ENCODE measurements at places on chromosomes 3 and 15.

DNA sequence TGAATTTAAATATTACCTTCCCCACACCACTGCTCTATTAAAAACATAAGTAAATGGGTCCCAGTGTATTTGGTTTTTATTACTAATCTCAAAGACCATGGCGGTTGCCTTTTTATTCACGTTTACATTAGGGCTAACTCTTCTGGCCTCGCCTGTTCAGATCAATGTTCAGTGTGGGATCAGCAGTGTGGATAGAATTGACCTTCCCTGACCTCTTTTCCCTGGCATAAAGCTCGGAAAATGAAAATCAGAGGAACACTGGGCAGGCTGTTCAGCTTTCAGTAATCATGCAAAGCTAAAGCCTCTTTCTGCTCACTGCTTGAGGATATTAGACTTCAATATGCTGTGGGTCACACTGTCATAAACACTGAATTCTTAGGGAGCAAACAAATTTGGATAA, 422.6 kb upstream of the ONECUT1 start:
- DNase-seq: no peak

- DNase-seq: no peak
Measured at GRCh38 chr3:66418475-66418931, 82.3 kb downstream of the LRIG1 start.

DNA sequence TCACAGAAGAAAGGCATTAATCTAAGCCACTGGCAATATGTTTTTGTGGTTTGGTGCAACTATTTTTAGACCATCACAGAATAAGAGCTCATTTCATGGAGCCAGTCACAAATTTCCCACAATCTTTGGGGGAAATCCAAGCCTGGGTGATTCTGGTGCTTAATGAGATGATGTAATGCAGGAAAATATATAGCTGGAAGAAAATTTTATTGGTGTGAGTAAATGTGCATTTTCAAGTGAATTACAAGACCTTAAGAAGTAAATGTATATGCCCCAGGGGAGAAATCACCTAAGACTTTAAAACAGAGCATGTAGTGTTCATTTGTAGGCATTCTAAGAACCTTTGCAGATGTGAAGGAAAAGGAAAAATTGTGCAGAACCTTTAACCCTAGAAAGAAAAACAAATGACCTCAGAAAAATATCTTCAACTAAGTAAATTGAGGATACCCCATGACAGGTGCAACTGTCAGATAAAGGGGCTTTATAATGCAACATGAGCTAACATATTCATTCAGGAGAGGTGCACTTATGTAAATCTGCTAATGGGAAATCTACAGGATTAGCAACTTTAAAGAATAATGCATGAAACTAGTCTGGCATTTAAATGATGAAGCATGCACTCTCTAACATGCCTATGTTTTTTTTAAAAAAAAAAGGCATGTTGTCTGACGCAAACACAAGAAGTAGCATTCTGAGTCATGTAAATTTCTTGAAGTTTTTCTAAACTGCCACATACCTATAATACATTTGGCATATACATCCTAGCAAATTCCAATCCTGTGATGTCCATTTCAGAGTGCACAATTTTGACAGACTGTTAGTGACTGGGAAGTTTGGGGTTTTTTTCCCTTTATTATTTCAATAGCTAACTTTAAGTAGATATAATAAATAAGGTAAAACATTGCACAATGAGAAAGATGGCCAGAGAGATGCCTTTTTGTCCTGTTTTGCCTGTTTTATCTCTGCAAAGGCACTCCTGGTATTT, 105.1 kb downstream of the MEX3B start:
- DNase-seq: no peak

- DNase-seq: no peak
Measured at GRCh38 chr15:101131489-101132389, 120.1 kb downstream of the CHSY1 start.

DNA sequence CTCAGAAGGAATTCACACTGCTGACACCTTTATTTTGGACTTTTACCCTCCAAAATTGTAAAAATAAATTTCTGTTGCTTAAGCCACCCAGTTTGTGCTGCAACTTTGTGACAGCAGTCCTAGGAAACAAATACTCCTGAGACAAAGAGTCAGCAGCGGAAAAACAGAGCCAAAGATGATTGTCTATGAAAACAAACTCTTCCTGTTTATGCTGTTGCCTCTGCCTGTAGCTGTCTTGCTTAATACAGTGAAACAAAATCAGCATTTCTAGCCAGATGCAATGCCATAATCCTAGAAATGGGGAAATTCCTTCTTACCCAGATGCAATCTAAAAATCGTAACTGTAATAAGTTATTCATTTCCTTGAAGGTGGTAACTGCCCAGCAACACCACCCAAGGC, 387.5 kb upstream of the ATP11B start:
- DNase-seq: no peak

- DNase-seq: no peak
Measured at GRCh38 chr3:11290743-11291680, 18.8 kb downstream of the ATG7 start.

GRCh38 chr15:56047354-56047753, 53.9 kb upstream of the NEDD4 start:
- DNase-seq: no peak

All from esophagus muscularis mucosa (tissue), 4 donors.